CD14-positive monocyte (primary cell): ENCODE measurements at places on chromosomes 11 and 22. TPM values are rescaled to one million over a fixed set of nuclear protein-coding genes. Genes with fewer than 3 reads are reported as not detected.

BBOX1 gene
- not detected for polyA plus RNA-seq

CD3G gene
- polyA plus RNA-seq, result 0.08 TPM in 1 of 2 replicates, not detected in the other

ACRV1 gene
- polyA plus RNA-seq, result not detected in 2 replicates

UPK2 gene
- polyA plus RNA-seq, result not detected

SLC22A24 gene
- not detected for polyA plus RNA-seq

IGF2 gene
- not detected in 2 replicates for polyA plus RNA-seq

P2RX3 gene
- not detected for polyA plus RNA-seq

MOV10L1 gene
- 0.35 and 0.37 TPM in 2 replicates for polyA plus RNA-seq

DNA sequence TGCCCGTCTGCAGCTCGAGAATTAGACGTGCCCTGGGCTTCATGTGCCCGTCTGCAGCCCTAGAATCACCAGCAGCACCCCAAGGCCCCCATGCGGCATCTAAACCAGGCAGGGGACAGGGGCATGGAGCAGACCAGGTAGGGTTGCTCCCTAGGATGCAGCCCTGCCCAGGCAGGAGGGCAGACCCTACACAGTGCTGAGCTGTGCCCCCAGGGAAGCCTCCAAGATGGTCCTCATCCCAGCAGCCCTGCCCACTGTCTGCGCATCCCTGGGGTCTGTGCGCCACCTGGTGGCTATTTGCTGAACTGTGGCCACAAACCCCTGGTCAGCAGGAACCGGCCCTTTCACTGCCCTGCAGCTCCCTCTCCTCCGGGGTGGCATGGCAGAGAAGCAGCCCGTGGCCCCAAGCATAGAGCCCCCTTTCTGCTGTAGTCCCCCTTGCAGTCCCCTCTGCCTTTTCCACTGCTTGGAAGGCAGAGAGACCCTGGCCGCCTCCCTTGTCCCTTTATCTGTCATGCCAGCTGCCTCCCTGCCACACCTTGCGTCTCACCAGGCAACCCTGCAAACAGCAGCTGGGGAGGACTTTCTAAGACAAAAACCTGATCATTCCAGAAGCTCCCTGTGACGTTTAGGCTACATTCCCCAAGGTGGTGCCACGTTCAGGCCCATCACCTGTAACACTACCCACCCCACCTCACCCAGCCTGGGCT lies 86.6 kb downstream of the KCNQ1 start:
- H3K27ac ChIP-seq, result no peak overlapping the region
- peak; percentile 65 for DNase-seq
- peaks cover 54% of the 10 kb centered on the region for H3K4me1 ChIP-seq
- peaks cover 19% of the 10 kb centered on the region for H3K36me3 ChIP-seq

- DNase-seq, result peak; percentile 37
- H3K27me3 ChIP-seq, result no peaks in the 10 kb centered on the region
- H3K27ac ChIP-seq, result peak overlapping the region; percentile 98
- peaks cover 30% of the 10 kb centered on the region for H3K4me1 ChIP-seq
- peaks cover 70% of the 10 kb centered on the region for H3K36me3 ChIP-seq
- peak overlapping the region; percentile 82 for H3K4me3 ChIP-seq
Measured at GRCh38 chr11:66335531-66336233, 552 bp downstream of the RIN1 start.

DNA sequence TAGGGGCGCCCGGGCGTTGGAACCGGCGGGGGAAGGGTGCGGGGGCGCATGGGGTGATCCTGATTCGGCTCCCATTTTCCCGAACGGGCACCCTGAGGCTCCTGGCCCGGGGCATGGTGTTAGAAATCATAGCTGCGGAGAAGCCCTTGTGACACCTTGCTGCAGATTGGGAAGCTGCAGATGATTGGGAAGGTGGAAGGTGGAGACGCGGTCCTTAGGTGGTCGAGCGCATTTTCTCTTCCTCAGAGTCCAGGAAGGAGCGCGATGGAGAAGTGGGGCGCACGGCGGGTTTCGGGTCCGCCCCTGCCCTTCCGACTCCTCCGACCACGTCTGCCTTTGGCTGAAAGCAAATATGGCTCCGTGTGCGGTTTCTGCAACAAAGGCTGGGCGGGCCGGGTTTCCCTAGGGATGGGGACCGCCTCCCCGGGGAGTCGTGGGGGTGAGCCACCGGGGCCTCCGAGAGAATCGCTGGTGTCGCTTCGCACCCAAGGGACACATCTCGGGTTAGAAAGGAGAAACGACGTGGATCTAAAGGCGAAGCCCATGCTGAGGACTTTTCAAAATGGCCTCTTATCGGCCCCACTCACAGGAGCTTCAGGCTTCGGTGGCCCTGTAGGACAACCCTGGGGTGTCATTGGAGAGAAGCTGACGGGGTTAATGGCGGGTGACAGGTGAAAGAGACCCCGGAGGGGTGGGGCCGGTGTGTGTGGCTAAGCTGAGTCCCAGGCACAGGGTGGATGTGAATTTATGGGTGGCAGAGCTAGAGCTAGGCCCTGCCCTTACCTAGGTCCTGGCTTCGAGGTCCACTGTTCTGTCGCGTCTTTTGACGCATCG lies 707 bp upstream of the FTH1 start:
- peak overlapping the region; percentile 95 for H3K27ac ChIP-seq
- H3K36me3 ChIP-seq, result peaks cover 16% of the 10 kb centered on the region
- H3K4me1 ChIP-seq, result peaks cover 71% of the 10 kb centered on the region
- H3K27me3 ChIP-seq, result no peaks in the 10 kb centered on the region
- H3K4me3 ChIP-seq, result peak overlapping the region; percentile 75

DNA sequence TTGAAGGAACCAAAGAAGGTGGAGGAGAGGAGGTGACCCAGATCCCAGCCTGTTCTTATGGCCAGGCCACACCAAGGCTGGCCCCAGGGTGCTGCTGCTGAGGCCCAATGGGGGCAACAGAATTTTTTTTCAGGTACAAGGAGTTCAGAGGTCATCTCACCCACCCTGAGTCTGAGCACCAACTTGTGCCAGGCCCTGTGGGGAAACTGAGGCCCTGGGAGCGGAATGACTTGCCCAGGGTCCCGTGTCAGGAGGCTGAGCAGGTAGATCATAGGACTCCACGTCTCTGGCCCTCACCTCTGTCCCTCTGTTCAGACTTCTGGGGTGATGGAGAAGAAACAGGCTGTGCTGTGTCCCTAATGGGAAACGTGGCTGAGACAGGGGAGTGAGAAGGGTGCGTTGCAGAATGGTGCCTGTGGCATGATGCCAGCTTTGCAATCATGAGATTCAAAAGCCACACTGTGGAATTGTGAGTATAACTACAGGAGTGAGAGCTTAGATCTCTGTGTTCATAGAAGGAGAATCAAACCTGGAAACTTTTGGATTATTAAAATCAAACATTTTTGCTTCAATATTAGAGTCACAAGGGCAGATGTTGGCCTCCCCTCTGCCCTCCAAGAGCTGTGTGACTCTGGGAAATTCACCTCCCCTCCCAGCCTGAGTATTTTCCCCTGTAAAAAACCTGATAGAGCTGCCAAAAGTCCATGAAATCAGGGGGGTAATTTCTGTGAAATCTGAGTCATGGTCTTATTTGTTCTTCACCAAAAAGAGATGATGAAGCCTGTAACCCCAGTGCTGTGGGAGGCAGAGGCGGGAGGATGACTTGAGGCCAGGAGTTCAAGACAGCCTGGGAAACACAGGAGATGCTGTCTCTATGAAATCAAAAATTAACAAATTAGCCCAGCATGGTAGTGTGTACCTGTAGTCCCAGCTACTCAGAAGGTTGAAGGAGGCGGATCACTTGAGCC lies 874 bp downstream of the APOL1 start:
- peaks cover 30% of the 10 kb centered on the region for H3K4me1 ChIP-seq
- DNase-seq, result no peak
- no peaks in the 10 kb centered on the region for H3K36me3 ChIP-seq
- H3K27ac ChIP-seq, result peak overlapping the region; percentile 92

- no peak for DNase-seq
- H3K36me3 ChIP-seq, result peaks cover 2% of the 10 kb centered on the region
- H3K27ac ChIP-seq, result no peak overlapping the region
- peaks cover 15% of the 10 kb centered on the region for H3K4me1 ChIP-seq
Measured at GRCh38 chr11:2797121-2797711, 88.4 kb downstream of the CDKN1C start.

- no peaks in the 10 kb centered on the region for H3K27me3 ChIP-seq
- no peak for DNase-seq
- no peak overlapping the region for H3K27ac ChIP-seq
- H3K4me3 ChIP-seq, result no peak overlapping the region
- H3K36me3 ChIP-seq, result no peaks in the 10 kb centered on the region
Measured at GRCh38 chr11:30936491-30936890, 350.3 kb upstream of the MPPED2 start.

- H3K27ac ChIP-seq, result no peak overlapping the region
- H3K4me3 ChIP-seq, result no peak overlapping the region
- no peak for DNase-seq
- peaks cover 13% of the 10 kb centered on the region for H3K4me1 ChIP-seq
- H3K36me3 ChIP-seq, result peaks cover 17% of the 10 kb centered on the region
Measured at GRCh38 chr11:3104961-3105790, 48.0 kb upstream of the CARS1 start.

- H3K4me3 ChIP-seq, result no peak overlapping the region
- no peak for DNase-seq
- H3K27me3 ChIP-seq, result no peaks in the 10 kb centered on the region
- no peaks in the 10 kb centered on the region for H3K4me1 ChIP-seq
Measured at GRCh38 chr11:132347156-132348090, 977.0 kb downstream of the NTM start.

GRCh38 chr11:132595711-132596134 lies 936.6 kb downstream of the OPCML start:
- H3K27ac ChIP-seq, result no peak overlapping the region
- no peaks in the 10 kb centered on the region for H3K27me3 ChIP-seq
- no peak for DNase-seq
- no peaks in the 10 kb centered on the region for H3K4me1 ChIP-seq
- H3K36me3 ChIP-seq, result no peaks in the 10 kb centered on the region

- no peaks in the 10 kb centered on the region for H3K4me1 ChIP-seq
- H3K4me3 ChIP-seq, result no peak overlapping the region
- no peak for DNase-seq
- H3K27me3 ChIP-seq, result no peaks in the 10 kb centered on the region
- H3K36me3 ChIP-seq, result no peaks in the 10 kb centered on the region
Measured at GRCh38 chr22:32596471-32596870, 121.9 kb downstream of the FBXO7 start.

- no peak overlapping the region for H3K27ac ChIP-seq
- H3K36me3 ChIP-seq, result no peaks in the 10 kb centered on the region
- DNase-seq, result no peak
Measured at GRCh38 chr11:101336155-101336554, 206.5 kb upstream of the PGR start.

GRCh38 chr22:36287881-36288515 lies 35.1 kb downstream of the APOL1 start:
- no peak for DNase-seq
- no peak overlapping the region for H3K4me3 ChIP-seq
- H3K36me3 ChIP-seq, result peaks cover 87% of the 10 kb centered on the region
- no peaks in the 10 kb centered on the region for H3K4me1 ChIP-seq

- no peaks in the 10 kb centered on the region for H3K27me3 ChIP-seq
- no peak overlapping the region for H3K27ac ChIP-seq
- DNase-seq, result no peak
- H3K4me3 ChIP-seq, result no peak overlapping the region
- H3K4me1 ChIP-seq, result no peaks in the 10 kb centered on the region
- H3K36me3 ChIP-seq, result no peaks in the 10 kb centered on the region
Measured at GRCh38 chr11:70230840-70231710, 28.0 kb downstream of the FADD start.

- H3K27ac ChIP-seq, result no peak overlapping the region
- no peaks in the 10 kb centered on the region for H3K36me3 ChIP-seq
- H3K27me3 ChIP-seq, result no peaks in the 10 kb centered on the region
- no peak for DNase-seq
- no peaks in the 10 kb centered on the region for H3K4me1 ChIP-seq
Measured at GRCh38 chr11:44403587-44404273, 93.8 kb upstream of the ALX4 start.

- no peaks in the 10 kb centered on the region for H3K36me3 ChIP-seq
- H3K27ac ChIP-seq, result no peak overlapping the region
- no peaks in the 10 kb centered on the region for H3K4me1 ChIP-seq
- no peak for DNase-seq
Measured at GRCh38 chr22:44344407-44344806, 31.7 kb upstream of the SHISAL1 start.

GRCh38 chr22:37230673-37231405 lies 13.2 kb downstream of the RAC2 start:
- H3K4me1 ChIP-seq, result peaks cover 74% of the 10 kb centered on the region
- H3K36me3 ChIP-seq, result peaks cover 72% of the 10 kb centered on the region
- DNase-seq, result no peak
- peak overlapping the region; percentile 90 for H3K27ac ChIP-seq
- H3K4me3 ChIP-seq, result no peak overlapping the region

DNA sequence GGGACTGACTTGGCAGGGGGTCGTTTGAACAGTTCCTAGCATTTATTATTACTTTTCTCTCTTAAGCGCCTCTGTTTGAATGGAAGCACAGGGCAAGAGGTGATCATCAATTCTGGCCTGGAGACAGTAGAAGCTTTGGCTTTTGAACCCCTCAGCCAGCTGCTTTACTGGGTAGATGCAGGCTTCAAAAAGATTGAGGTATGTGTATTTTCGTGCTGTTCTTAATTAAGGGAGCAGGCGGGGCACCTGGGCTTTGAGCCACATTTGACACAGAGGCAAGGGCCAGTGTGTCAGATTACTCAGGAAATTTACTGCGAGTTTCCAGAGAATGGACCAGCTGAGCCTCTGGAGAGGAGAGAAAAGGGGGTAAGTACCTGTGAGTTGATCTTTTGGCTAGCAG lies 102.4 kb upstream of the SORL1-AS1 start:
- H3K36me3 ChIP-seq, result peaks cover 100% of the 10 kb centered on the region
- H3K27me3 ChIP-seq, result no peaks in the 10 kb centered on the region
- no peak overlapping the region for H3K4me3 ChIP-seq
- no peak overlapping the region for H3K27ac ChIP-seq
- DNase-seq, result no peak

DNA sequence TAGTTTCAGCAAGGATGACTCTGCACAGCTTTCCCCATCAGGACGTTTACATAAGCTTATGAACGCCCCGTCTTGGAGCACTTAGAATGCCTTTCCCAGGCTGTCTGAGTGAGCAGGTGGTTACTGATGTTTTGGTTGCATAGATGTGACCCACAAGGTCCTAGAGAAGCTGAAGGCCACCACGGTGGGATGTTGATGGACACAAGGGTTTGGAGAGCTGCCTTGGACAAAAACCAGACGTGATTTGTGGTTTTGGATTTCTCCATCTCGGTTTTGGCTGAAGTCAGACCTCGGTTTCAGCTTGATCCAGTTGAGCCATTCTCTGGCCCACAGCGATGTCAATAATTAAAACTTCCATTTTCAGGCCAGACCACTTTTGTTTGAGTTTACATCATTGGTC lies 151.9 kb downstream of the LDLRAD3 start:
- no peak overlapping the region for H3K4me3 ChIP-seq
- H3K4me1 ChIP-seq, result peaks cover 7% of the 10 kb centered on the region
- no peaks in the 10 kb centered on the region for H3K27me3 ChIP-seq
- no peak for DNase-seq

GRCh38 chr11:121293288-121293594 lies 670 bp downstream of the SC5D start:
- H3K27ac ChIP-seq, result peak overlapping the region; percentile 79
- H3K36me3 ChIP-seq, result no peaks in the 10 kb centered on the region
- H3K4me1 ChIP-seq, result peaks cover 23% of the 10 kb centered on the region
- no peaks in the 10 kb centered on the region for H3K27me3 ChIP-seq
- no peak for DNase-seq

- H3K4me1 ChIP-seq, result no peaks in the 10 kb centered on the region
- no peak overlapping the region for H3K4me3 ChIP-seq
- no peak for DNase-seq
- H3K27me3 ChIP-seq, result no peaks in the 10 kb centered on the region
- peaks cover 99% of the 10 kb centered on the region for H3K36me3 ChIP-seq
- H3K27ac ChIP-seq, result no peak overlapping the region
Measured at GRCh38 chr22:50425179-50425916, 49.5 kb downstream of the SBF1 start.

- no peak for DNase-seq
- no peak overlapping the region for H3K4me3 ChIP-seq
- H3K27ac ChIP-seq, result no peak overlapping the region
- H3K27me3 ChIP-seq, result no peaks in the 10 kb centered on the region
- H3K4me1 ChIP-seq, result no peaks in the 10 kb centered on the region
Measured at GRCh38 chr11:110470716-110471115, 41.0 kb downstream of the FDX1 start.
